Fibroblast of the aortic adventitia (primary cell): ENCODE measurements at places on chromosomes 2 and 18. TPM values are rescaled to one million over a fixed set of nuclear protein-coding genes. Genes with fewer than 3 reads are reported as not detected.
A peak's percentile ranks its signal among the peaks of the same experiment; 100 is the strongest.

DNA sequence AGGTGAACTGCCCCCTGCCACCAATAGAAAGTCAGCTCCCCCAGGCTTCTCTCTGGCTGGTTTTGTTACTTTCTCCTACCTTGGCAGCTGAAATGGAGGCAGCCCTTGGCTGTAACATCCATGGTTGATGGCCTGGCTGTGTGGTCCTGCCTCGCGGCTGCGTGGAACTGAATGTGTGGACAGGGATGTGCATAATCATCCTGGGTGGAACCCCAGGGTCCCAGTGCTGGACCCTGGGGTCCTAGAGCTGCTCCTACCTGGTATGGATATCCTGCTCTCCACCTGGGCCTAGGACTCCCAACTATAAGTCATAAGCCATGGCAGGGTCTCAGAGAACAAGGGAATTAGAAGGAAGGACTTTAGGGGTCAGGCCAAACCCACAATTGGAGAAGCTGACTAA, 93.5 kb downstream of the CAPN13 start:
- no peak for DNase-seq

Gene BUB1
- total RNA-seq, result 5.9 and 35.2 TPM in 2 replicates

DNA sequence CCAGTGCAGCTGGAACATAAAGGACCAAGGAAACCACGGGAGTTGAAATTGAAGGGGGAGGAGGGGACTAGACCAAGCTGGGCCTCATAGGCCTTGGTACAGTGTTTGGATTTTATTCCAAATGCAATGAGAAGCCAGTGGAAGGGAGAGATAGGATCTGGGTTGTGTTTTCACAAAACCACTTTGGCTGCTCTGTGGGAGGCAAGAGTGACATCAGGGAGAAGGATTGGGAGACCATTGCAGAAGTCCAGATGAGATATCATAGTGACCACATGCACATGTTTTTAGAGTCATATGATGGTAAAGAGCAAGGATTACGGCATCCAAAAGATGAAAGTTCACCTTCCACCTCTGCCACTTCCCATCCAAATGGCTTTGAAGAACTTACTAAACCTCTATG, 210.2 kb downstream of the PAX3 start:
- no peak for DNase-seq

DNA sequence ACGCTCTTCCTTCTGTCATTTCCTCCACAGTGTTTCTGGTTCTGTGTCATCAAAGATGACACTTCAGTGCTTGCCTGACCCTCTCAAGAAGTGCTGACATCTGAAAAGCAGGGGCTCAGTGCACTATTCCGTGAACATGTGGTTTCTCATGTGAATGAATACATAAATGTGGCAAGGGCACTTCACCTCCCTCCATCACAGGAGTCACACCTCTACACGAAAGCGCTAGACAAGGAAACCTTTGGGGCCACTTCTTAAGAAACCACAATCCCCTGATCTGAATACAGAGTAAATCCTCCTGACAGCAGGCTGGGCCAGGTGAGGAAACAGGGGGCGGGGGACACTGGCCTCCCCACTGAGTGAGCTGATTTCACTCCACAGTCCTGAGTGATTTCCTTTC, 145.8 kb upstream of the ACAA2 start:
- DNase-seq, result no peak

DNA sequence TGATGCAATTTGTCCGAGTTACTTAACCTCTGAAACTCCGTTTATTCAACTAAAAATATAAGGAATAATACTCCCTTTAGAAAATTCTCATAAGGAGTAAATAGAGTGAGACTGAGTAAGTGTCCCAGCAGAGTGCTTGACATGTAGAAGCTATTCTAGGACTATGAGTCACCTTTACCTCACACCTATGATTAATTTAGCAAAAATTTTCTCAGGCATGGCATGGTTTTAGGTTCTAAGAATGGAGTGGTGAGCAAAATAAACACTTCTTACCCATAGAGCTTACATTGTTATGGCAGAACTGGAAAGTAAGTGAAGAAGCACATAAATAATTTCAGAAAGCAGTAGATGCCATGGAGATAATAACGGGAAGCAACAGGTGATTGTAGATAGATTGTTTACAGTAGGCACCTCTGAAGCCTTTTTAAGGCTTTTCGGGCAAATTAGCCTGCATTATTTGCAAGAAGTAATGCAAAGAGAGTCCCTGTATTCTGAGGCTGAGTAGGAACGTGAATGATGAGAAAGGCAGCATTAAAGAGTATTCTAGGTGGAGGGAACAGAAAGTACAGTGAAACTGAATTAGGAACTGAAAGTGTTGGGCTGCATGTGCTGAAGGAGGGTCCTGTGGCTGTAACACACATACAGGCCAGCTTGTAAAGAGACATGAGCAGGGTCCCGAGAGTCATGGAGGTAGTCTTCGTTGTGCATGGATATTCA, 209.2 kb downstream of the ZNF407 start:
- DNase-seq, result peak; percentile 82

Gene IL18RAP
- total RNA-seq, result 0.09 TPM in 1 of 2 replicates, not detected in the other

Gene CHAC2
- 0.57 and 9.7 TPM in 2 replicates for total RNA-seq

Gene SEPTIN2
- 472 and 546 TPM in 2 replicates for total RNA-seq

DNA sequence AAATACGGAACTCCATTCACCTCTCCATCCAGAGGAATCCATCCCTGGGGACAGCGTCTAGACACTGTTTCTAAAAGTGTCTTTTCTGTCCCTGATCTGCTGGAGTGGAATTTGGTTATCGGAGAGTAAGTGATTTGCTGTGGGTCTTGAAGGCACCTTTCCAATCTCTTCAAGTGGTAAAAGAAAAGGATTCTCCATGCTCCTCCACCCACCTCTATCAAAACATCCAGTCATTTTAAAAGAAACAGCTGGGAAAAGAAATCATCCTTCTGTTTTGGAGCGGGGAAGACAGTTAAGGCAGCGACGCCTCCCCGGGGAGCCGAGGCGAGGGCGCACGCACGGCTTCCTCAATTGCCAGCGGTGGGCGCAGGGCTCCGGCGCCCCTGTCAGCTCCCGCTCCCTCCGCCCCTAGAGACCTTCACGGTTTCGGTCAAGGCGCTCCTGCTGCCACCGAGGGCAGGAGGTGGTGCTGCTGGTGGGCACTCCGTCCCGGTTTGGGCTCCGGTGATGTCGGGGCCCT, 547 bp downstream of the SLC35F5 start:
- peak; percentile 33 for DNase-seq
